Stromal cell of bone marrow (primary cell): ENCODE measurements at places on chromosomes 7 and 10.
A peak's percentile ranks its signal among the peaks of the same experiment; 100 is the strongest.

GRCh38 chr10:19576576-19576975 lies 239.7 kb upstream of the PLXDC2 start:
- no peak for DNase-seq

GRCh38 chr7:140610204-140611165 lies 30.1 kb downstream of the DENND2A start:
- no peak for DNase-seq

- DNase-seq: no peak
Observed at GRCh38 chr7:43616977-43617376, 34.1 kb downstream of the STK17A start.

GRCh38 chr7:112395893-112396292 lies 54.4 kb upstream of the IFRD1 start:
- no peak for DNase-seq

DNA sequence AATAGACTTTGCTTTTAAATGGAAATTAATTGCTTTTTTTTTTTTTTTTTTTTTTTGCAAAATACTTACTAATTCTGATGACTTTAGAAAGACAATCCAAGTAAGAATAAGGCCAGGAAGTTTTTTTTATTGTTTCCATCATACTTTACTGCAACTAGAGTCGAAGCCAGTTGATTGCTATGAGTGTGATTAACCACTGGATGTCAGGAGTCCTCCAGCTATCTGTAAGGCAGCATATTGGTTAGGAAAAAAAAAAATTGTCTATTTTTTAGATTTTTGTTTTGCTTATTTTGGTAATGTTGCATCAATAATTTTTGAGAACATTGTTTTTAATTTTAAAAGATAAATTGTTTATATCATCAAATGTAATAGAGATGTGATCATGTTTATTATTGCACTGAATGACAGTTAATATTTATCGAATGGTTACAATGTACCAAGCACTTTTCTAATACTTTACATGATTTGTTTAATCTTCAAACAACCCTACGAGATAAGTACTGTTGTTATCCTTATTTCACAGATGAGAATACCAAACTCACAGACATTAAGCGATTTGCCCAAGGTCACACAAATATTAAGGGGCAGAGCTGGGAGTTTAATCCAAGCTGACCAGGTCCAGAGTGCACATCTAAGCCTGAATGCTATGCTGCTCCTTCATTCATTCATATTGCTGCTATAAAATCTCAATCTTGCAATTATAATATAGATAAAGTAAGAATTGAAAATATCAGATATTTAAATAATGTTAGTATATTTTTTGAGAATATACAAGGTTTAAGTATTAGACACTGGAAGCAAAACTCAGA lies 19.9 kb upstream of the LMOD2 start:
- no peak for DNase-seq

GRCh38 chr10:12841826-12842225 lies 159.7 kb downstream of the CCDC3 start:
- DNase-seq: no peak

DNA sequence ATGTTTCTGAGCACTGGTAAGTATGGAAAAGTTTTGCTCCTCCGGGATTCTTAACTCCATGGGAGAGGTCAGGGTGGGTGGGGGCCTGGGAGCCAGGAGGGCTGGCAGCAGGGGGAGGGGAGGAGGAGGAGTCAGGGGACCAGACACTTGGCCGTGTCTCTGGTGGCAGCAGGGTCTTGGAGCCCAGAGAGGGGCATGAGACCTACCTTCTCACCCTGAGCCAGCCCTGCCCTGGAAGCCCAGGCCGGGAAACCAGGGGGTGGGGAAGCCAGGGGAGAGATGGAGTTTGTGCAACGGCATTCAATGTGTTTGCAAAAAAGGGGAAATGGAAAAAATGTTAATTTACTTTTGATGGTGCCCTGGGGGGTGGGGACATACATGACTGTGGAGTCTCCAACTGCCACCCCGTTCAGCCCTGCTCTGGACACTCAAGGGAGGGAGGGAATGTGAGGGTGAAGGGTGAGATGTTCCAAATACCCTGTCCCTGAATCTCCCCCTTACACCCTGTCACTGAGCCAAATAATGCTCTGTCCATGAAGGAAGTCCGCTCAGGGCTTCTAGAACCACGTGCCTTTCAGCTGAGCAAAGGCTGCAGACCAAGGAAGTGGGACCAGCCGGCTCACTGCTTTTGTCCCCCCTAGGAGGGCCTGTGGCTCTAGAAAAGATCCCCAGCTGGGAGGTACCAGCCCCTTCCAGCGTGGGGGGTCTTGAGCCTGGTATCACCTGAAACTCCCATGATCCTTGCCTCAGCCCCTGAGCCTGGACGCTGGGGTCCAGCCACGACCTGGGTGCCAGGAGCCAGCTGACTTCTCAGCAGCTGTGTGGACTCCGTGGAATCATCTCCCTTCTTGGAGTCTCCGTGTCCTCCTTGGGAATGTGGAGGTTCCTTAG lies 48.3 kb downstream of the TMEM270 start:
- no peak for DNase-seq

GRCh38 chr7:141464551-141464950 lies 86.7 kb upstream of the AGK start:
- DNase-seq: no peak

DNA sequence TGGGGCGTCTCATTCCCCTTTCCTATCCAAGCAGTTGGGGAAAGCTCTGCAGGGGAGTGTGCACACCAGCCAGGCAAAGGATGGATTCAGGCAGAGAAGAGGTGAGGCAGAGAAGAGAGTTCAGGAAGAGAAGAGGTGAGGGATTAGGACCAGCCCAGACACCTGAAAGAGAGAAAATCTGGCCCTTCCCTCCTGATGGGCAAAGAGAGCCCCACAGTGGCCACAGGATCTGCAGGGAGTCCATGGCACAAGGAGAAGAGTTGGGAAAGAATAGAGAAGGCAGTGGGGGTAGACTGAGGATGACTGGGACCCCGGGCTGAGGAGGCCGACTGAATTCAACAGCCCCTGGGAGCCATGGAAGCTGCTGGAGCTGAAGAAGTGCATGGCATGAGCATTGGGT lies 140.4 kb upstream of the ZMIZ1 start:
- DNase-seq: no peak

DNA sequence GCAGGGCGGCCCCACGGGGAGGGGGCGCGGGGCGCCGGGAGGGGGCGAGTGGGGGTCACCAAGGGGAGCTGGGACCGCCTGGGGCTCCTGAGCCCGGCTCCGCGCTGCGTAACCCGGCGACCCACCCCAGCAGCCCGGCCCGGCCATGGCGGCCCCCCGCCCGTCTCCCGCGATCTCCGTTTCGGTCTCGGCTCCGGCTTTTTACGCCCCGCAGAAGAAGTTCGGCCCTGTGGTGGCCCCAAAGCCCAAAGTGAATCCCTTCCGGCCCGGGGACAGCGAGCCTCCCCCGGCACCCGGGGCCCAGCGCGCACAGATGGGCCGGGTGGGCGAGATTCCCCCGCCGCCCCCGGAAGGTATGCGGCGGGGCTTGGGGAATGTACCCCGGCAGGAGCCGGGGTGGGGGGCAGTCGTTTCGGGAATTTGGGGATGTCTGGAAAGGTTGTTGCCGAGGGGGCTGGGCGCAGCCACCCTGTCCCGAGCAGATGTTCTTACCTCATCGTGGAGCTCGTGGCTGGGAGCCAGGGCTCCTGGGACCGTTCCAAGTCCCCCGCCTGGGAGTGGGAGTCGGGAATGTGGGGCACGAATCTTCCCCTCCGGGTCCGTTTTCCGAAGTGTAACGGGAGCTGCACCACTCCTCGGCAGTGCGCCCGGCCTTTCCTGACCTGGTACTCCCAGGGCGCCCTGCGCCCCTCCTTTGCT lies 431 bp downstream of the ZYX start:
- DNase-seq: peak; percentile 28

- no peak for DNase-seq
Observed at GRCh38 chr10:52951824-52952223, 179.2 kb upstream of the MBL2 start.

DNA sequence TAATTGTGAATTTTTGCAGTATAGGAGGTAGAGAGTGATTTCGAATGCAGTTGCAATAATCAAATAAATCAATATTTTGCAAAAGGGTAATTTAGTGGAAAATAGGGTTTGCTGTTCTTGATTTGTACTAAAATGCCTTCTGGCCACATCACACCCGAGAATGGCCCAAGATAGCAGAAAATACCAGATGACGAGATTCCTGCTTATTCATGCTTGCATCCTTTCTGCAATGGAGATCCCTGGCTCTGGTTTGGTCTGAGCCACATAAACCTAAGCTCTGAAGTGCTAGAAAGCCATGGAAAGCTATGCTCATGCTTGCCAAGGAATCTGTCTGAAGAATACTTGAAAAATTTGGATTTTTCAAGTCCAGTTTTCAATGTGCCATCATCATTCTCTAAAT lies 634.2 kb upstream of the COBL start:
- DNase-seq: no peak

- DNase-seq: no peak
Observed at GRCh38 chr7:82521906-82522445, 78.4 kb upstream of the CACNA2D1 start.

DNA sequence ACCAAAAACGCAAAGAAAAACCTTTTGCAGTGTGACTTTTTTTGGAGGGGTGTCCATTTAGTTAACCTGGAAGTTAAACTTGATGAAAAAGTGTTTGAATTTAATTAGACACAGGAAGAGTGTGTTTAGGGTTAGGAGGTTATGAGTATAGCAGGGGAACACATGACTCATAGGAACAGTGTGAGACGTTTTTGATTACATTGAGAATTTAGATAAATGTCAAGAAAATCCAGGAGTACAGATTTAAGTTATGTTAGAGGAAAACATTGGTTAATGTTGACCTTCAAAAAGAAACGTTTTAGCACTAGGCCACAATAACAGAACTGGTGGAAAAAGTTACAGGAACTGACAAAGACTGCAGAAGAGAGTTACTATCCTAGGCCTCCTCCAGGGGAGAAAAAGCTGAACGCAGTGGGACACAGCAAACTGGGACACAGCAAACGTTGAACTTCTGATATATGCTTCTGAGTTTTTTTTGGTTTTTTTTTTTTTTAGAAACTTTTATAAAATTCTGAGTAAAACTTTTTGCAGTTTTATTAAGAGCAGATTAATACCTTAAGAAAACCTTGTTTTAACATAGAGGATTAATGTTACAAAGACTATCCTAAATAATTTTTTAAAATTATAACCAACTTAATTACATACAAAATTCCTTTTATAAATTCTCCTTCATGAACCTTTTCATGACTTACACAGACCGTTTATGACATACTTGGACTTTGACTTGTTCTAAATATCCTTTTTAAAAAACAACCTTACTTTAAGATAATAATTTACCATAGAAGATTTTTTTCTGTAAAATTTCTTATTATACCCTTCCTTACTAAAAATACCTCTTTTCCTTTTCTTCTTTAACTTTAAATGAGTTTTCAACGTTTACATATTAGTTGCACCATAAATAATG lies 22.2 kb downstream of the LANCL2 start:
- no peak for DNase-seq

DNA sequence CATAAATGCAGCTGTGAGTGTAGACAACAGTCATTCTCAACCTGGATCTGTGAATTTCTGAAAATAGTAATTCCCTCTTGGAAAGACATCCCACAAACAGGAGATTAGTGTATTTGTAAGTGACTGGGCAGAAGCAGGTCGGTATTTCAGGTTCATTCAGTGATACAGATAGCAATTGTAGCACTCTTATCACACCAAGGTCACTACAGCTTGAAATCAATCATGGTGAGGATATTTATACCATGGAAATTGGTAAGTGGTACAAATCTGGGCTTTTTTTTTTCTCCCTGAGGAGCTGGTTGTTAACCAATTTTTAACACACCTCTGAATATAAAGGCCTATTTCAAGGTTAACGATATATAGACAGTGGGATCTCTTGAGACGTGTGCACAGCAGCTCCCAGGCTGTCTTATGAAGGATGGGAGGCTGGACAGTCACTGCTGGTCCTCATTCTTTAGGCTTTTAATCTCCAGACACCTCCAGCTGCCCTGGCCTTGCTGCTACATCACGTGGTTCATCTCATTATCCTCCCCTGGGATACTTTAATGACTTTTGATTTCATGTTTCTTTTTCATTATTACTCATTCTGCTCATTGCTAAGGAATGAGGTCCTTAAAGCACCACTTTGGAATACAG lies 87.1 kb downstream of the ITGA8 start:
- no peak for DNase-seq

DNA sequence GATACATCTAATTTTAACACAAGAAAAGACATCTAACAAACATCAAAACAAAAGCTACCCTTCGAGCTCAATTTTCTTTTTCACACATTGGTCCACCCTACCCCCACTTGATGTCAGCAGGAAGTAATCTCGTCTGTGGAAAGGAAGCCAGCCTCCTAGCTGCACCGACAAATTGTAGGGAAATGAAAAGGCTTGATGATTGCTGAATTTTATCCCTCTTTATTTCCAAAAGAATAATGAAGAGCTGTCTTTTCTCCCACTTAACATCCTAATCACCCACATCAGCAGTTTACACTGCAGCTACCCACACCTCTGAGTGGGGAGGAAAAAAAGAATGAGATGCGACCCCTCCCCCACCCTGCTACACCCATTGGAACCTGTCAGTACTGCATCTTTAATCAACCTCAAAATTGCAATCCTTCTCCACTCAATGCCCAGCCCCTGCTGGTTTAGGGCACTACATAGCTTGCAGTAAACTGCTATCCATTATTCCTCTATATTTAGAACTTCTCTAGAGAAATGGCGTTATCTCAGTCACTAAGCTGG lies 10.6 kb upstream of the CPVL start:
- no peak for DNase-seq

DNA sequence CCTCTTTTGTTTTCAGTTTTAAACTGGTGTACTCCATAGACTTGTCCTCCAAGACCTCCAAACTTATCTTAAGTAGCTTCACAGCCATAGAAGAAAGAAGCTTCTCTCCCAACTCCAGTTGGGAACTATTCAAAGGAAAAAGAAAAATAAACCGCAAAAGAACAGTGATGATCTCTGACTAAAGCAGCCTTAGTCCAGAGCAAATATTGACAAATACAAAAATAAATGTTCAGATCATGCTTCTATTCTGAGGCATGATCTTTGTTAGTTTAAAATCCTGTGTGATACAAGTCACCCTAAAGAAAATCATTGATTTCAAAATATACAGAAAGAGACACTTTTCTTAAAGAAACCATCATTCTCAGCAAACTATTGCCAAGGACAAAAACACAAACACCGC lies 373.0 kb upstream of the SMIM30 start:
- DNase-seq: peak; percentile 3

DNA sequence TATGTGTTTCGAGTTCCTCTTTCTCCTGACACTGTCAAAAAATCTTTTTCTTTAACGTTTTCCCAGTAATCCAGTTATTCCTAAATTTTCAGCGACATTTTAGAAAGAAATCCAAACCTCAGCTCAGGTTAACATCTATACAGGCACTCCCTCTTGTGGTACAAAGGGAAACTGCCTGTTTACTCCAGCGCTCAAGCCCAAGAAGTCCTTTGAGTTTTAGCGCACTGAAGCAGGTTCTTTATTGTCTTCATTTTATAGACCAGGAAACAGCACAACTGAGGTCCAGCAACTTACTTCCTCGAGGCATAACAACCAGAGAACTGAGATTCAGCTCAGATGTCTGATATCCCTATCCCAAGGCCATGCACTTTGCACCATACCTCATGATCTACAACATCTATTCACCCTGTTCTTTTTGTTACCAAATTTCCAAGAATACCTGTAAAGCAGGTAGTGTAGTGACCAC lies 287.2 kb upstream of the MKLN1 start:
- peak; percentile 36 for DNase-seq

GRCh38 chr10:48659790-48660189 lies 24.9 kb upstream of the WDFY4 start:
- no peak for DNase-seq

GRCh38 chr7:116912269-116912909 lies 40.9 kb upstream of the ST7 start:
- DNase-seq: no peak
